ENCODE measurements at places on chromosomes 2 and 18. TPM values are rescaled to one million over a fixed set of nuclear protein-coding genes. Genes with fewer than 3 reads are reported as not detected.

GRCh38 chr18:48926420-48926857 lies 24.3 kb downstream of the SMAD7 start:
- no peak for DNase-seq

- DNase-seq = no peak
These were observed 7.3 kb downstream of the FARP2 start for GRCh38 chr2:241363426-241363825.

DNA sequence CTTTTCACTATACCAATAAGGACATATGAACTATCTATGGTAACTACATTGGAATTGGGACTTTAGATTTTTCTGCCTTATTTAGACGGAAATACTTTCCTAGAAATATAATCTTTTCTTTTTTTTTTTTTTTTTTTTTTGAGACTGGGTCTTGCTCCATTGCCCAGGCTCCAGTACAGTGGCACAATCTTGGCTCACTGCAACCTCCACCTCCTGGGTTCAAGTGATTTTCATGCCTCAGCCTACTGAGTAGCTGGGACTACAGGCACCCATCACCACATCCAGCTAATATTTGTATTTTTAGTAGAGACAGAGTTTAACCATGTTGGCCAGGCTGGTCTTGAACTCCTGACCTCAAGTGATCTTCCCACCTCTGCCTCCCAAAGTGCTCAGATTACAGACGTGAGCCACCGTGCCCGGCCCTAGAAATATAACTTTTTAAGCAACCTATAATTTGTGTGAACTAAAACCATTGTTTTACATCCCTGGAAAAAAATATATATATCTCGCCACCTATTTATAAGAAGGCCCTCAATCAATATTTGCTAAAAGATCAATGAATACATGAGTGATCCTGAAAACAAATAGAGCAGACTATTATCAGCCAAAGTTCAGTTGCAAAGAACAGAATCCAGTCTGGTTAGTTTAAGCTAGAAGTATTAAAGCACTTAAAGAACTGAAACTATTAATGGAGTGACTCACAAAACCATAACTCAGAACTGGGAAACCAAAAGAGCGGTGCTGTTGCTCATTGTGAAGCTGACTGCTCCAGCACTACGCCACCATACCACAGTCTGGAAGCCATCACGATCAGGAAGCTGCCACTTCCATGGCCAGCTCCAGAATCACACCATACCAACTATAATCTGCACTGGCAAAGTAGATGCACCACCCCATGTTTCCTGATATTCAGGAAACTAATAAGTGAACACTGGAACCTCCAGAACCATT lies 8.4 kb upstream of the HNRNPLL start:
- DNase-seq = no peak

- DNase-seq = no peak
These were observed 13.9 kb downstream of the RDH14 start for GRCh38 chr2:18546567-18546966.

GRCh38 chr18:80088823-80089222 lies 20.2 kb upstream of the ADNP2 start:
- DNase-seq = no peak

DNA sequence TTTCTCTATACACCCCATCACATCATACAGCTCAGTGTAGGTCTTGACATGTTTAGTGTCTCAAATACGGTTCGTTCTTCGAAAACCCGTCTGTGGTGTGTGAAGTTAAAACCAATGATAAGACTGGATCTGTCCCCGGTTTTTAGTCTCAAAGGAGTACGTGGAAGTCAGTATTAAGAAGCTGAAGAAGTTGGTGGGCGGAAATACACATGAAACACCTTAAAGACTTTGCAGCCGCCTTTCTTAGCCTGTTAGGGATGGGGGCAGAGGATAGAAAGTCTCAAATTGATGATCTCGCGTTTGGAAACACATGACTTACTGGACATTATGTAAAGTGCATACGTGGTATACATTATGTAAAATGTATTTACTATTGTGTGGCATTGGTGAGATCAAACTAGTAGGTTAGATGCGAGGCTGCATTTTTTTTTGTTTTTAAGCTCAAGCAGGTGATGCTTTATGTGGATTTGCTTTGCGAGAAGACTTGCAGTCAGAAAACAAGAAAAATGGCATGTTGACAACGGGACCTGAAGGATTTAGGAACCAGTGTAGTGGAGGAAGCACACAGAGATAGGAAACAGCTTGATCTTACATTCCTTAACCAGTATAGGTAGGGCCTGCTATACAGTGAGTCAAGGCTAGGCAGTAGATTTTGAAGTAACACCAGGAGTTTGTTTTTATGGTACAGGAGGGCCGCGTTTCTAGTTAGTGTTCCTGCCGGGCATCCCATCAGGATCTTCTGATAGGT lies 1.2 kb downstream of the CNOT11 start:
- DNase-seq = no peak

DNA sequence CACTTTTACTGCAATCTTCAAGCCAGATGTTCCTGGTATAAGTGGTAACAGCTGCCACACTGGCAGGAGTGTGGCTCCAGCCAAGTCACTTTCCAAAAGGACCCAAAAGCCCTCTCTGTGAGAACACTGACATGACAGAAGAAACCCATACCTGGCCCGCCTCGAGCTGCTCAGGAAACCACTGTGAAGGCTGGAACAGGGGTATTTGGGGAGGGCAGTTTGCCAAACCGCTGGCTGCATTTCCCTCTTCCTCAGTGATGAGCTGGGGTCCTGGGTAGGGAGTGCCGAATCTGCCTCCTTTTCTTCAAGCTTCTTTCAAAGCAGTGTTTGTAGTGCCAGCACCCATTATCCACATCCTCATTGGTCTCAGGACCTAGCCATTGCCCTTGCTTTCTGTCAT lies 10.3 kb upstream of the OSR1 start:
- no peak for DNase-seq

The SERPINB12 gene
- total RNA-seq = not detected

DNA sequence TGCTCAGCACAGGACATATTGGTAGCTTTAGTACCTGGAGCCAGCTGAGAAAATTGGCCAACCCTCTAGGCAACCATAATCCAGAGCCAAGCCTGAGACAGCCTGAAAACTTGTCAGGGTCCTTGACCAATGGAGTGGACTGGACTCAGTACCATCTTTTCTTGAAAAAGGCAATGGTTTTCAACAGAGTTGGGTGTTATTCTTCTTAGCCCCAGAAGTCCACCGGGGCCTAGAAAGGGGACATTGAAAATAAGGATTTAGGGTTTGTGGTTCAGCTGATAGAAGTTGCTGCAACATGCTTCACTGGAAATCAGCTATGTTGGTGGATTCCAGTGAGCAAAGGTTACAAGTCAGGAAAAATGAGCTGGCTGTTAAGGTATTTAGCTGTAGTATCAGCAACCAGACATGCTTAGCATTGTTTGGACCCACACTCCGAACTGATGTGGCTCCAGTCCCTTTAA lies 22.1 kb upstream of the CNOT11 start:
- DNase-seq = no peak

The LYG1 gene
- 1.6 TPM for total RNA-seq
